ENCODE measurements at places on chromosomes 3 and 15.

GRCh38 chr3:28948685-28949084, 332.2 kb upstream of the RBMS3 start:
- DNase-seq: no peak

GRCh38 chr3:14862661-14863230, 44.0 kb downstream of the FGD5 start:
- DNase-seq: no peak

DNA sequence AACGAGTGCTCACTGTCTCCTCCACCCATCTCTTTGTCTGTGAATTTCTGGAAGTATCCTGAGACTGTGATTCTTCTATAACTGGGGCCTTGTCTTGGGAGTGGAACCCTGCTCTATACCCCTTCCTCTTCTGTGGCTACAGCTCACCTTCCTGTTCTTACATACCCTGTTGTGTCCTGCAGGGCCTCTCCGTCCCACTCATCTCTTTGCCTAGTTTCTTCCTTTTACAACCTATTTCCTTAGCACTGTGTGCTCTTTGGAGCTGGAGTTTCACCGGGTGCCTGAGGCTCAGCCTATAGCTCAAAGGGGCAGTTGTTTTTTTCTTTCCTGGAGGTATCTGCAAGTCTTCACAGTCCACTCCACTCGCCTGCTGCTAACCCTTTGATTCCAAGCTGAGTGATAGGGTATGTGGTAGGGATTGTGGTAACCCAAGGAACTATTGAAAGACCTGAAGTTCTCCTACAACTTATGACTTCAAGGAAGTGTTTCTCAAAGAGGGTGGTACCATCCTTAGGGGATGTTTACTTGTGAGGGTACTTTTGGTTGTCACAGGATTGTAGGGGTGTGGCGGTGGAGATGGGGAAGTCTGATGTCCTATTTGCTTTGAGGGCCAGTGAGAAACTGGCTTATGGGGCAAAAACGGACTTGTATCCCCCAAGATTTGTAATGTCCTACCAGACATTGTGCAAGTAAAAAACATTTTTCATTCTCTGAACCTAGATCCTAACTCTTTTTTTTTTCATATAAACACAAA, 66.6 kb upstream of the ARL8B start:
- DNase-seq: no peak

DNA sequence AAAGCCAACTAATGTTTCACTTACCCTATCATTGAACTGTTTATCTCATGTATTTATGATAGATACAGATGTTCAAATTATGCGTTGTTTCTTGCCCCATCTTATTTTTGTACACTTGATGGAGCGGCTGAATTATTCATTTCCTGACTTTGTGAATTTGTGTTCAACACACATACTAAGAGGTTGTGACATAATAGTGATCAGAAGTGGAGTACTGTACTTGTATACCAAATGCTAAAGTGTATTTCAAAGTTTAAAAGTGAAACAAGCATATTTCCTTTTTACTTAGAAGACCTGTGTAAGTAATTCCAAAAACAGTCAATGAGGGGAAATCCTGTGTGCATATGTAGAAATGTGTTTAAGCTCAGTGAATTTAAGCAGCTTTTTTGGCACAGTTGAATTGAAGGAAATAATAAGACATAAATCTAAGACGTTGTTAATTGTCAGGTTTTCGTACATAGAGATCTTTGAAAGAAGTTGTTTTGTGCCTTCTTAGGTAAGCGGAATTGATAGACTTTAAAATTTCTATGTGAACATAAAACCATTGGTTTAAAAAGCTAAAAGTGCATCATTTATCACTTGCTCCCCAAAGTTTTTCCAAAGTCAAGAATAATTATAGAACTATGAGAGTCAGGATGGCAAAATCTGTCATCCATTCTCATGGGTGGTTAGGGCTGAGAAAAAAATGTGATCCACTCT, 1.9 kb downstream of the NFKBIZ start:
- no peak for DNase-seq

DNA sequence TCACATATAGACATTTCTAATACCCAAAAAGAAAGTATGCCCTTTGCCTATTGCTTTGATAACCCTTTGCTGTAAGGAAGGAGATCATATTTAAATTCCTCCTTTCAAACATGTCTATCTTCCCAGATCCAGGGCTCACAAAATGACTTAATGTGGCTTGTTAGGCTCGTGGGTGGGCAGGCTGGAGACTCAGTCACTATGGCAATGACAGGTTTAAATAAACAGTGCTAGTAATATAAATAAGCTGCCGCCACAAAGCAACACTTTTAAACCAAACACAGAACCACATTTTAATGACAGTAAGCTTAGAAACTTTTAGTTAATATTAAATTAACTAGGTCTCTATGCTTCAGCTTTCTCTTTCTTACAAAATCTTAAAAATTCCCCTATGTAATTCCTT, 616.0 kb upstream of the NAALADL2 start:
- DNase-seq: no peak

GRCh38 chr15:73799466-73799865, 46.3 kb upstream of the INSYN1 start:
- no peak for DNase-seq

DNA sequence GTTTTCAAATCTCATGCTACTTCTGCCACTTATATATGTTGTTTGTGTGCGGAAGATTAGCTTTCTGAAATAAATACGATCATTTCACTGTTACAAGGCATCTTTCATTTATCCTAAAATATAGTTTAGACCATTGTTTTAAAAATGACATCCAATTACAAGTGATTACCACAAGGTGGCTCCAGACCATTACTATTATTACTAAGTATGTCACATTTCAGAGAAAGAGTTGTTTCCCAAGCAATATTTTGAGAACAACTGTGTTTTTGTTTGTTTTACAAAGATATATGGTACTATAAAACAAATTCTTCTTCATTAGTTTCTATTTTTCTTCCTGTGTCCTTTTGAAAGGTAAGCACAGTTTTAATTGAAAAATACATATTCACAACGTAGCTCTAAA, 136.0 kb upstream of the RAP2B start:
- no peak for DNase-seq

- DNase-seq: no peak
Observed at GRCh38 chr15:39846108-39846507, 63.5 kb upstream of the FSIP1 start.

DNA sequence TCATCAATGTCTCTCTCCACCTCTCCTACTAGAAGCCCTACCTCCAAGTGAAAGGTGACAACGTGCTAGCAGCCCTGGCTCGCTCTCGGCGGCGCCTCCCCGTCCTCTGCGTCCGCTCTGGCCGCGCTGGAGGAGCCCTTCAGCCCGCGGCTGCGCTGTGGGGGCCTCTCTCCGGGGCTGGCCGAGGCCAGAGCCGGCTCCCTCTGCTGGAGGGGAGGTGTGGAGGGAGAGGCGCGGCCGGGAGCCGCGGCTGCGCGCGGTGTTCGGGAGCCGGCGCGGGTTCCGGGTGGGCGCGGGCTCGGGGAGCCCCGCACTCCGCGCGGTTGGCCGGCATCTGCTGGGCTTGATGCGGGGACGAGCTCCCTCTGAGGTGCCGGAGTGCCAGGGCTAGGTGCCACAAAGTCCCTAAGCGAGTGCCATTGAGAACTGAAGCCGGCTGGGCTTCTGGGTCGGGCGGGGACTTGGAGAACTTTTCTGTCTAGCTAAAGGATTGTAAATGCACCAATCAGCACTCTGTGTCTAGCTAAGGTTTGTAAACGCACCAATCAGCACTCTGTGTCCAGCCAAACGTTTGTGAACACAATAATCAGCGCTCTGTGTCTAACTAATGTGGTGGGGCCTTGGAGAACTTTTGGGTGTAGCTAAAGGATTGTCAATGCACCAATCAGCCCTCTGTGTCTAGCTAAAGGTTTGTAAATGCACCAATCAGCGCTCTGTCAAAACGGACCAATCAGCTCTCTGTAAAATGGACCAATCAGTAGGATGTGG, 84.8 kb upstream of the ARRDC4 start:
- DNase-seq: no peak

DNA sequence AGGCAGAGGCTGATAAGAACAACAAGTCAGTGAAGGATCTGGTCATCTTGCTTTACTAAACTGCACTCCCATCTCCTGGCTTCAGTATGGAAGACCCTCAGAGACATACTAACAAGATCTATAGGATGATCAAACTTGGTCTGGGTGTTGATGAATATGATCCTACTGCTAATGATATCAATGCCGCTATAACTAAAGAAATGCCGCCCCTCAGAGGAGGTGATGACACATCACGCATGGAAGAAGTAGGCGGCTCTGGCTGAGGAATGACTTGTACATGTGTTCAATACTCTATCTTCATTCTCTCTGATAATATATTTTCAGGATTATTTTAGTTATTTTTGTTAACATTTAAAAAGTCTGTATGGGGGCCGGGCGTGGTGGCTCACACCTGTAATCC, 17.5 kb upstream of the EIF2B5 start:
- DNase-seq: no peak

DNA sequence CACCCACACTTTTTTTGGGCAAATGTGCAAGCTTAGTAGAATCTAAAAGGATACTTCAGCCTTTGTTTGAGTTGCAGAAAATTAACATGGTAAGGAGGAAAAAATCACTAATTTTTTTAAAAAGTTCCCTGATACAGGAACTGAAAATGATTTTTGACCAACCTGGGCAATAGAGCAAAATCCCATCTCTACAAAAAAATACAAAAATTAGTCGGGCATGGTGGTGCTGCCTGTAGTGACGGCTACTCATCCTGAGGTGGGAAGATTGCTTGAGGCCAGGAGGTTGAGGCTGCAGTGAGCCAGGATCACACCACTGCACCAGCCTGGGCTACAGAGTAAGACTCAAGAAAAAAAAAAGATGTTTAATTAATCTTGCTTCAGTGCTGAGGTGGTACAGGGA, 10.6 kb upstream of the GABPB1 start:
- DNase-seq: no peak

- no peak for DNase-seq
Observed at GRCh38 chr3:150984066-150984465, 11.5 kb upstream of the CLRN1 start.

- DNase-seq: no peak
Observed at GRCh38 chr3:58746758-58747157, 80.2 kb upstream of the FAM3D start.

DNA sequence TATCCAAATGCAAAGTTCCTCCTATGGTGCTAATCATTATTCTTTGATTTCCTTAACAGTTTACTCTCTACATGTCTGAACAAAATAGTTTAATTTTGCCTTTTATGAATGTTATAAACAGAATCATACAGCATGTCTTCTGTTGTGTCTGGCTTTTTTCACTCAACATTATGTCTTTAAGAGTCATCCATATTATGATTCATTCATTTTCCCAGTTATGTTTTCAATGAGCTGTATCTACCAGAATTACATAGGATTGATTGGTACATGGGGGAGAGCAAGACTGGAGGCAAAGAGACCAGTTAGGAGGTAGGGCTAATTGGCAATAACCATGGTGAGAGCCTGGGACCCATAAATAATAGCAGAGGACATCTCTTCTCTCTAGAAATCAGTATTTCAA, 16.6 kb upstream of the RAP2B start:
- no peak for DNase-seq

GRCh38 chr15:51681303-51681963, at the start of gene SCG3:
Gene SCG3 (plus strand): TSS chr15:51681503. CDS start chr15:51681756, 253 bp downstream.
- DNase-seq: peak; percentile 39

- DNase-seq: no peak
Observed at GRCh38 chr15:57505949-57506391, 85.7 kb upstream of the MYZAP start.

- DNase-seq: no peak
Observed at GRCh38 chr3:108102420-108103039, 11.7 kb upstream of the CD47 start.

DNA sequence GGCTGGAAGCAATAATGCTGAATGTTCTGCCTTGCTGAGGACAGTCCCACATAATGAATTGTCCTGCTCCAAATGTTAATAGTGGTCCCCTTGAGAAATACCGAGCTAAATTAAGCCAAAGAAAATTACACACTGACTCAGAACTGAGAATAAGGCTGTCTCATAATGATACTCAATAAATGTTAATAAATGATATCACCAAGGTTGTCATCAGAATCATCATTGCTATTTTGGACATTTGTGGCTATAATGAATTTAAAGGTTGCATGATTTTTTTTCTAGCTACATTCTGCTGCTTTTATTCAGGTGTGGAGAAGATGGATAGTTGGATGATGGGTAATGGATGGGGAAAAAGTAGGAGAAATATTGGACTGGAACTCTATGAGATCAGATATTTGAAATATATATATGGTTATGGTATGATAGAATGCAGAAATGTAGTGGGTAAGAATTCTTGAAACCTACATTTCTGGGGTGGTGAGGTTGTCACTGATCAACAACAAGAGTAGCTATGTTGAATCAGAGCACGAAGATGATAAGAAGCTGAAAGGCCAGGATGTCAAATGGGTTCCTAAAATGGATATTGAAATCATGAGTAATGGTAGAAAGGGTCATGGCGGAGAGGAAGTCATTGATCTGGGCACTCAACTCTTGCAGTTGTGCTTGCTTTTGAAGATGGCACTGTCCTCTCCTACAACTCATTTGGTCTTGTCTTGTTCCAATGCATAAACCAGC, 12.8 kb downstream of the CHST2 start:
- no peak for DNase-seq

DNA sequence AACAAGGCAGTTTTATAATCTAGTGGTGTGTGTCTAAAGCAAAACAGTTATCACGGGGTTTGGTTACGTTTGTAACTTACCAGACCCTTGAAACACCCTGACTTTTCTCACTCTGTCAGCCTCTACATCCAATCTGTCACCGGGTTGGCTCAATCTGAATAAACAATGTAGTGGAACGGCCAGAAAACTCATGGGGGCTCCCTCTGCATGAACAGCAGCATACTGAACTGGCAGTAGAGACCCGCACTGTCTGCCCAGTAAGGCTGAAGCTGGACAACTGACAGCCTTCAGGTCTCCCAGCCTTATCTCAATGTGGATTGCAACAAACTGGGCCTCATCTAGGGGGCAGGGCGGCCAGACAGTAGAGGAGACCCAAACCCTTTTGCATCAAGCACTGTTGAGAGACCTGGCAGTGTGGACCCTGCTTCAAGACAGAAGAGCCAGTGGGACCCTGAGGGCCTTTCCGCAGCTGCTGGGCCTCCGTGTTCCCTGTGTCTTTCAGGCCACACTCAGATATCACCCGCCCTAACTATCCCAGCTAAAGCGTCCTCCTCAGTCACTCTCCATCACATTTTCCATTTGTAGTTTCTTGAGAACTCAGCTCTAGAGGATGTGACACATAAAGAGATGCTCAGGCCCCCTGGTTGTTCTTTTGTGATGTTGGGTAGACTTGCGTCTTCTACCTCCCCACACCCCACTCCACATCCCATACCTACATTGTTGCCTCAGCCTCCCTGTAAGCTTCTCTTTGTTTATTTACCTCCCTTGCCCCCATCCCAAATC, 181.2 kb upstream of the NR2E3 start:
- no peak for DNase-seq

DNA sequence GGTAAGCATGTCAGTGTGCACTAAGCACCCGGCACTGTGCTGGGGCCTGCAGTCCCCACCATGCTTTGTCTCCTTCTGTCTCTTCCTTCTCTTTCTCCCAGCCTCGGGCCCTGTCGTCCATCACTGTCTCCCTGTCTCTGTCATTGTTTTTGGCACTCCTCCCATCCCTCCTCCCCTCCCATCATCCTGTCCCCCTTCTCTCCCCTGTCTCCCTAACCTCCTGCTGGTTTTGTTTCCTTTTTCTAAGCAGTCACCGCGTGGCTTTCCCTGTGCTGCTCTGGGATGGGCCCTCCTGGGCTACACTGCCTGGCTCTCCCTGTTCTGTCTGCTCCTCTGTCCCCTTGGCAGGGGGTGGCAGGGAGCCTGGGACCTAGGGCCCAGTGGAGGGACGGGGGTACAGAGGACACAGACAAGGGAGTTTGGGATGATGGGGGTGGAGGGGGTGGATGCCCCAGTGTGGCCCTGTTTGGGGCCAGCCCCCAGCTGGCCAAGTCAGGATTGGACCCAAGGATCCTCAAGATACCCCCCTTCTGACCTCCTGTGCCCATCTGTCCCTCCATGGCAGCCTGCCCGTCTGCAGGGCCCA, 5.7 kb downstream of the CHST13 start:
- DNase-seq: no peak
